CD8-positive, alpha-beta memory T cell (primary cell): ENCODE measurements at places on chromosomes 3 and 15. TPM values are rescaled to one million over a fixed set of nuclear protein-coding genes. Genes with fewer than 3 reads are reported as not detected.

FBXL22 gene
- 0.84 TPM for total RNA-seq

DMXL2 gene
- 5.8 TPM for total RNA-seq

HEMK1 gene
- 51.8 TPM for total RNA-seq

DNA sequence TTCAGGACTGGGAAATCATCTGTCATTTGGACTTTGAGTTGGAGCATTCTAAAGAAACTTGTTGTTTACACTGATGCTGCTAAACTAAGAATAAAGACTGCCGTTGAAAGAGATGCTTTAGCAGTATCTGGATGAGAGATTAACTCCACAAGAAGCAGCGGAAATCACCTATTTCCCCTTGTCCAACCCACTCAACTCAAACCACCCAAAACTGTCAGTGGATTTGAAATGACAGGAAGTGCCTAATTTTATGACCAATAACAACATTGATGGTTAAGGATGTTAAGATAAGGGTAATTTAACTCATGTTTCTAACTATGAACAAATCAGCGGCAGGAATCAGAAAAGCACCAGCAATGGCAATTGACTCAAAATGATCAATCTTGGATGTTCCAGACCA, 110.8 kb upstream of the NR2F2 start:
- H3K4me1 ChIP-seq = no peaks in the 10 kb centered on the region
- no peaks in the 10 kb centered on the region for H3K27me3 ChIP-seq
- no peaks in the 10 kb centered on the region for H3K36me3 ChIP-seq

CATSPER2 gene
- total RNA-seq = 1.1 TPM
